Fibroblast of skin of left biceps (primary cell): ENCODE measurements at places on chromosomes 2 and 18.

- no peak for DNase-seq
Observed at GRCh38 chr2:175048275-175048674, 43.1 kb upstream of the CHN1 start.

- no peak for DNase-seq
Observed at GRCh38 chr2:224722250-224722649, 6.1 kb upstream of the CCDC195 start.

GRCh38 chr2:215269397-215270117 is 42.3 kb upstream of the ATIC start:
- peak; percentile 36 for DNase-seq

- DNase-seq = no peak
Observed at GRCh38 chr2:70716131-70716743, 51.8 kb downstream of the ADD2 start.

DNA sequence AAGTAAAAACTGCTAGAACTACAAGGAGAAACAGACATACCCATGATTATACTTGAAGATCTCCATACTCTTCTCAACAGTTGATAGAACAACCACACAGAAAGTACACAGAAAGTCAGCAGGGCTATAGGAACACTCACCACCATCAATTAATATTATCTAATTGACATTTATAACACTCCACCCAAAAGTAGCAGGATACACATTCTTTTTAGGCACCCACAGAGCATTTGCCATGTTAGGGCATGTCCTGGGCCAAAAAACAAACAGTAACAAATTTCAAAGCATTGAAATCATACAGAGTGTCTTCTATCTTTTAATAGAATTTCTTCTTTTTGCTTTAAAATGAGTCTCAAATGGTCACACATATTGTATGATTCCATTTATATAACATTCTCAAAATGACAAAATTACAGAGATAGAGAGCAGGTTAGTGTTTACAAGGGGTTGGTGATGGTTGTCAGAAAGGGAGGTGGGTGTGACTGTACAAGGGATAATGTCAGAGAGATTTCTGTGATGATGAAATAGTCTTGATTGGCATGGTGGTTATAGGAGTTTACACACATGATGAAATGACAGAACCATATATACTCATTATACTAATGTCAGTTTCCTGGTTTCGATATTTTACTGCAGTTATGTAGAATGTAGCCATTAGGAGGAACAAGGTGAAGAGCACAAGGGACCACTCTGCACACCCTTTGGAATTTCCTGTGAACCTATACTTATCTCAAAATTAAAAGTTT is 82.8 kb downstream of the NCK2 start:
- DNase-seq = no peak

GRCh38 chr2:10634495-10634894 is 55.3 kb downstream of the NOL10 start:
- DNase-seq = no peak

- DNase-seq = no peak
Observed at GRCh38 chr2:157901325-157901724, 25.2 kb upstream of the ACVR1 start.

GRCh38 chr2:230068016-230068650 is 591 bp downstream of the SLC16A14 start:
- no peak for DNase-seq

DNA sequence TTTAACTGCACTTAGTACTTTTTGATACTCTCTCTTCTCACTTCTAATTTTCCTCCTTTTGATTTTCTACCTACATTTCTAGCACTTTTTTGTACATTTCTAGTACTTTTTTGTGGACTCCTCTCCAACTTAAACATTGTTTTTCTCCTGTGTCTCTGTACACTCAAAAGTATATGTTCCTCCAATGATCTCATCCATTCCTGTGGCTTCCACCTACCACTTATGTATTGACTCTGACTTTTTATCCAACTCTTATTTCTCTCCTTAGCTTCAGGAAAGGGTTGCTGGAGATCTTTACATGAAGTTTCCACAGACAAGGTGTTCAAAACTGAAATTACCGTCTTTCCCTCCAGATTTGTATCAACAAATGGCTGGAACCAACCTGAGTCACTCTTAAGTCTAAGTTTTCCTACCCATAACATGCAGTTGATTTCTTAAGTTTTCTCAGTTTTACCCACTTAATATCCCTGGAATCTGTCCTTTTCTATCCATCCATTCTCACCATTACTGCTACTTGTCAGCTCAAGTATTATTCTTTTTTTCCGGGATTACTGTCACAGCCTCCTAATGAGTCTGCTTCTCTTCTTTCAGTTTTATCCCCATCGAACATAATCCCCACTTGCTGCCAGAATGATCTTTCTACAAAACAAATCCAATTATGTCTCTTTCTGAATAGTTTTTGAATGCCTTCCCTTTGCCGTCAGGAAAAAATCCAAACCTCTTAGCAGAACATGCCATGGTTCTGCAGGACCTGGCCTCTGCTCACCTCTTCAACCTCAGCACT is 22.6 kb upstream of the PELI1 start:
- DNase-seq = no peak

DNA sequence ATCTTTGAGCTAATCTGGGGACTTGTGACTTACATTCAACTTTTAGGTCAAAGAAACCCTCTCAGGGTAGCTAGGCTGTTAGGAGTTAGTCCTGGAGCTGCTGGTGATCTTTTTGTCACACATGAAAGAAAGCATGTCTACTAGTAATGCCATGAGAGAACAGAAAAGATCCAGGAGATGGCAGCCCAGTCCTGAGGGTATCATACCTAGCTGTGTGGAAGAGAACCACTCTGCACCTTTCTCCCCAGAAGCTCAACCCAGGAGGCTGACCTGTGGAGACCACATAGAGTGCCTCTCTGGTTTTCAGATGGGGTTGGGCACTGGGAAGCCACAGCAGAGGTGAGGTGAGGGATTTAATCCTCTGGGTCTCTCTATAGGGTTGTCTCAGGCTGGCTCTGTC is 460.2 kb upstream of the UBE2E3 start:
- no peak for DNase-seq

GRCh38 chr18:48742706-48743475 is 204.1 kb downstream of the CTIF start:
- no peak for DNase-seq

GRCh38 chr2:142502402-142502801 is 371.6 kb upstream of the LRP1B start:
- no peak for DNase-seq

DNA sequence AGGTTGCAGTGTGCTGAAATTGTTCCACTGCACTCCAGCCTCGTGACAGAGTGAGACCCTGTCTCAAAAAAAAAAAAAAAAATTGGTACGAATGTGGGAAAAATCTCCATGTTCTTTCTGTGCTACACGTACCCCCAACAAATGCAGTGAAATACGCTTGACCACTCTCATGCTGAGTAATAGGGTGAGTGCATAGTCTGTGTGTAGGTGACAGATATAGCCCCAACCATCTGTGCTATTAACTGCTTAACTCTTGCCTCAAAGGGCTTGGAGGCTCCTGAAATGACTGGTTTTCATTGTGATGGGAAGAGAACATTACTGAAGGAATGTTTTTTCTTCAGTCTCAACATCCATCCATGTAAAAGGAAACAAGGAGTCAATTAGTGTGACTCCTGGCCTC is 15.7 kb downstream of the LYPD1 start:
- no peak for DNase-seq

GRCh38 chr18:34901299-34901698 is 139.9 kb upstream of the MAPRE2 start:
- DNase-seq = no peak

DNA sequence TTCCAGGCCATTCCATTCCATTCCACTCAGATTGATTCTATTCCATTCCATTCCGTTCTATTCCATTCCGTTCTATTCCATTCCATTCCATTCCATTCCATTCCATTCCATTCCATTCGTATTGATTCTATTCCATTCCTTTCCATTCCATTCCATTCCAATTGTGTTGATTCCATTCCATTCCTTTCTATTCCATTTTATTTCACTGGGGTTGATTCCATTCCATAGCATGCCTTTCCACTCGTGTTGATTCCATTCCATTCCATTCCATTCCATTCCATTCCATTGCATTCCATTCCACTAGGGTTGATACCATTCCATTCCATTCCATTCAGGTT is 1142.3 kb downstream of the RPIA start:
- no peak for DNase-seq

DNA sequence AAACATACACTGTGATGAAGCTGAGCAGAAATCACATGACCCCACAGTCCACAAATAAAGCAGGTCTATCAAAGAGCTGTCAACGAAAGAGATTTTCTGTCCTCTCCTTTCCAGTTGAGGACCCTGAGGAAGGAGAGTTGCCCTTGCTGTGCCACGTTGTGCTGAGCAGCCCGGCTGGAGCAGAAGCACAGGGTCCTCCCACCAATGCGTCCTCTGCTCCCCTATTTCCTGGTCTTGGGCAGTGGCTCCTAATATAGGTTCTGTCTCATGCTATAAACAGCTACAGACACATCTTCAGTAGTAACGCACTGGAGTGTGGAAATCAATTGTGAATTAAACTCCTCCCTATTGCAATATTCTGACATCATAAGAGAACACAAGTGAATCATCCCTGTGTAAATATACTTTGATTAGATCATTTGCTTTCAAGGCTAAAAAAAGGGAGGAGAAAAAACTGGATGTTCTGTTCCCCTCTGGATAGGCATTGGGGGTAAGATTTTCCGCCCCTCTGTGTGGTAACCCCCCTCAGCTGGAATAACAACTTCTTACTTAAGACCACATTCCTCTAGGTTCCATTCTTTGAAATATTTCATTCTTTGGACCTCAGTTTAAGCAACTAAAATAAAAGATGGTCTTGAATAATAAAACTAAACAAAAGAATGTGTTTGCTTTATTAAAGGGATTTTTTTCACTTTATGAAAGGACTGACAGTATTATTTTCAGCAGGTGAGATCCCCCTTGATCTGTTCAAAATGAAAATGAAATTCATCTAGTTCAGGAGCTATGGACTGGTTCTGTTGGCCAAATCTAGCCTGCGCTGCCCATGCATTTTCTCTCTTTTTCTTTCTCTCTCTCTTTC is 8.3 kb upstream of the RHOB start:
- no peak for DNase-seq

DNA sequence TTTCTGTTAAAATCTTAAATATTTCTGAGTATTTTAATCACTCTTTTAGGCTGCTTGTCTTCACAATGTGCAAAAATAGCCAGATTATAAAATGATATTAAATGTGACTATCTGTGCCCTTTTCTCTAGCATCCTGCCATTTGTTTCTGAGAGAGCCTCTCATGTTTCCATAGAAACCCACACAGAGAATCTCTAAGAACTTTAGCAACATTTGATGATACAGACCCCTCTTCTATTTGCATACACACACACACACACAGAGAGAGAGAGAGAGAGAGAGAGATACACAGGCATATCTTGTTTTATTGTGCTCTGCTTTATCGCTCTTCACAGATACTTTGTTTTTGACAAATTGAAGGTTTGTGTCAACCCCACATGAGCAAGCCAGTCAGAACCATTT is 134.5 kb upstream of the DDX18 start:
- DNase-seq = no peak

DNA sequence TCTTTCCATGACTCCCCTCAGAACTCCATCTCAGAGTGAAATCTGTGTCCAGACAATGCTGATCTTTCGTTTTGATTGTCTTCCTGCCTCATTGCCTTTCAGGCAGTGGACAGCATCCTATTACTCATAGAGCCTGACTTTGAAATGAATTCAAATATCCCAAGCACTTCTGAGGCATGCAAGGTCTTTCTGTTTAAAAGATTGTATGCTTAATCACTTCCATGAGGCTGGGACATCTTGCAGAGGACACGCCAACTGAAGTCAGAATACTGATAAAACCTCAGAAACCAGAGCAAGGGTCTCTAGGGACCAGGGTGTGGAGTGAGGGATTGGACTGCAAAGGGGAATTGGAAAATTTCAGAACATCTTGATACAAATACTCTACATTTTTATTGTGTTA is 836.5 kb upstream of the ID2 start:
- peak; percentile 100 for DNase-seq

DNA sequence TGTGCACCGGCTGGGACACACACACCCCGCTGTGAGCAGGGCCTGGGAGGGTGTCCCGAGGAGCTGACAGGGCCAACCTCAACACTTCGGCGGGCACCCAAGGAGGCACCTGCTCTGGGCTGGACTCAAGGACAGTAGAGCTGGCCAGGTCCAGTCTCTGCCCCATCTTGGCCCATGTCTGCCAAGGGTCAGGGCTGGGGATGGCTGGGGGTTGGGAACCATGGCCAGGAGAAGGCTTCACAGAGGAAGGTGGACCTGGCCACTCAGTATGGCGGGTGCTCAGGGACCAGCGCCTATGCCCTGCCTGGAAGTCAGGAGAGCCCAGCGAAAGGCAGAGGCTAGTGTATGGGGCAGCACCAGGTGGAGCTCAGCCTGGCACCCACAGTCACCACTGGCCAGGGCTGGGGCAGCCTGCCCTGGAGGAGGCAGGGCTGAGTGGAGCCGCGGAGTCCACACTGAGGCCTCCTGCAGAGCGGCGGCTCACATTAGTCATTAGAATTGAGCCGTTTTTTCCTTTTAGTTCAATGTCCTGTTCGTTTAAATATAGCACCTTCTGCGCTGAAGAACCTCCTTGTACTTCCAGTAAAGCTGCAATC is 4.2 kb downstream of the ERFE start:
- DNase-seq = no peak

DNA sequence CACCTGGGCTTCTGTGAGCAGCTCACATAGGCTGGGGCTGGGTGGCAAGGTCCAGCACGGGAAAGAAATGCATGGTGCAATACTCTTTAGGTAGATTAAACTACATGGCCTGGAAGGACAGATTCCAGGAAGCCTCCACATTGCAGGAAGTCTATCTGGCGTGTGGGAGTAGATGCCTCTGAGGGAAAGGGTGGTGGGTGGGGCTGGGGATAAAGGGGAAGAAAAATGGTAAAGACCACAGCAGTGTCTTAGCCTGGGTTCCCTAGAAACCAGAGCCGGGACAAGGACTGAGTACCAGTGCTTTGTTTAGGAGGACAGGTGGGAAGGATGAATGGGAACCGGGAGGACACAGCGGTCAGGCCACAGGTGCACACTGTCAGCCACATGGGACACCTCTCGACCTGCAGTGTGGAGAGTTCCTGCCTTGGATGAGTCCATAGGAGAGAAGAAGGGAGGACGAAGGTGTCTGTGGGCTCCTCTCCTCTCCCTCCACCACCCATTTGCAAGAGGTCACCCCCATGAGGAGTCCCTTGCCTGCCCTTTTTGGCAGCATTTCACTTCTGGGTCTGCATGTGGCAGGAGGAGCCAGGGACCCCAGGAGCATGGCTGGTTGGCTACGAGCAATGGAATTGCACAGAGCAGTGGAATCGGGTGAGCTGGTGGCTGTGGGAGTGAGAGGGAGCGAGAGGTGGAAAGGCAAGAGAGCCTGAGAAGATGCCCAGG is 91.5 kb upstream of the HS6ST1 start:
- no peak for DNase-seq

DNA sequence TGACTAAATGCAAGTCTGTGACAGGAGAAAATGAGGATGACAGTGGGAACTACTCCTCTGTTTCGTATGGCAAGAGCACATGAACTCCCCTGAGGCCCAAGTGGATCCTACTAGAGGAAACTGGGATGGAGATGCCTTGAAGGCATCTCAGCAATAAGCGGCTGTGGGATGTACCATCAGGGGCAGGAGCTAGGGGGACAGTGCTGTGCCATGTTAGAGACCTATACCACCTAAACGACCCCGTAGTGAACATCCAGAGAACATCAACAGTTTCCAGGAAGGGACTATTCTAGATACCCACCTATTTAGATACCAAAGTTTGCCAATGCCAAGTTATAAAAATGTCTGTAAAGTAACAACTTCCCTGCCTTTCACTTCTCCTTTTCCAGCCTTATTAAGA is 860.8 kb upstream of the ACVR2A start:
- DNase-seq = no peak
